ENCODE measurements at places on chromosomes 2 and 18.

- DNase-seq, result no peak
Measured at GRCh38 chr2:36376319-36376765, 20.8 kb downstream of the CRIM1 start.

- no peak for DNase-seq
Measured at GRCh38 chr2:6791682-6792081, 74.0 kb downstream of the CMPK2 start.

- no peak for DNase-seq
Measured at GRCh38 chr2:27053321-27053720, 1.9 kb downstream of the AGBL5 start.

- DNase-seq, result no peak
Measured at GRCh38 chr2:27264753-27265535, 2.1 kb upstream of the SLC30A3 start.

DNA sequence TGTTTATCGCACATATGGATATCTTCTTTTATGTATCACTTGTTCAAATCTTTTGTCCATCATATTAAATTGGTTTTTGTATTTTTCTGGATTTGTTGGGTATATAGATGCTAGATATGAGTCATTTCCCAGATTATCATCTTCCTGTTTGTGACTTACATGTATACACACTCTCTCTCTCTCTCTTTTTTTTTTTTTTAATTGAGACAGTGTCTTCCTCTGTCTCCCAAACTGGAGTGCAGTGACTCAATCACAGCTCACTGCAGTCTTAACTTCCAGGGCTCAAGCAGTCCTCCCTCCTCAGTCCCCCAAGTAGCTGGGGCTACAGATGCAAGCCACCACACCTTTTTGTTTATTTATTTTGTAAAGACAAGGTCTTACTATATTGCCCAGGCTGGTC lies 43.8 kb downstream of the XIRP2 start:
- no peak for DNase-seq

- no peak for DNase-seq
Measured at GRCh38 chr2:45498661-45499550, 112.2 kb downstream of the SRBD1 start.
